Occipital lobe (tissue), 3 donors: ENCODE measurements at places on chromosomes 6 and 20.

- DNase-seq: no peak
Observed at GRCh38 chr6:35419417-35419816, 32.7 kb upstream of the FANCE start.

- DNase-seq: no peak
Observed at GRCh38 chr6:169899481-169900145, 148.2 kb downstream of the ERMARD start.

GRCh38 chr6:149046822-149047246 lies 270.7 kb upstream of the TAB2 start:
- DNase-seq: no peak

GRCh38 chr20:62183426-62184142 lies 756 bp downstream of the MTG2 start:
- no peak for DNase-seq

DNA sequence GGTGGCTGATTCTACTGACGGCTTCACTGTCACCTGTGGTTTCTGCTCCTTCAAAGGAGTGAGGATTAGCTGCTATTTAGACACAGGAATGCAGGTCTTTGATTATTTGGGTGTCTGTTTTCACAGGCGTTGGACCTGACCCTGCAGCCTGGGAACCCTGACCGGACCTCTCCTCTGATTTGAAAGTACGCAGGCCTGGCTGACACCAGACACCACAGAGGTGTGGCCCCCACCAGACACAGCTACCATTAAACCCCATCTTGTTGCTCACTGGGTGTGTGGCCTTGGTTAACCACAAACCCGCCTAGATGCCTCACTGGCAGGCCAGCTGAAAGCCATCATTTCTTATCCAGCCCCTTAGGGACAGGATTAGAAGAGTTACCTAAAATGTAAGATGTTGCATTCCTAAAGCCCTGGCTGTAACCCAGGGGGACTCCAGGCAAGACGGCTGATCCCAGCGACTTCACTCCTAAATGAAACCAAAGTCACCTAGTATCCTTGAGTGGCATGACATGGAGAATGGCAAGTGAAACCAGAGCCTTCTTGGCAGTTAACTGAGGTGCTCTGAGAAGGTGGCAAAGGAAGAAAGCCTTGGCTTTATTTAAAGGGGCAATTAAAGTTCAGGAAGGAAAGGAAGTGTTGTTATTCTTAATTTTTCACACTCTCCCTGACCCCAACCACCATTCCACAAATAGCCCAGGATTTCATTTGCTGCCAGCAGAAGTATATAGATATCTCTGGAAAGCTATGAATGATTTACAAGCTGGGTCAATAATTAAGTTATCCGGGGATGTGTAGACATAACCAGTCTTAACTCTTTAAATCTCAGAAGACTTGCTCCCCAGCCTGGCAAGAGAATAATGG lies 169.9 kb downstream of the QRSL1 start:
- no peak for DNase-seq

GRCh38 chr6:167704396-167704901 lies 122.3 kb upstream of the AFDN start:
- DNase-seq: no peak

- DNase-seq: no peak
Observed at GRCh38 chr6:76465410-76465809, 392.9 kb upstream of the IMPG1 start.

DNA sequence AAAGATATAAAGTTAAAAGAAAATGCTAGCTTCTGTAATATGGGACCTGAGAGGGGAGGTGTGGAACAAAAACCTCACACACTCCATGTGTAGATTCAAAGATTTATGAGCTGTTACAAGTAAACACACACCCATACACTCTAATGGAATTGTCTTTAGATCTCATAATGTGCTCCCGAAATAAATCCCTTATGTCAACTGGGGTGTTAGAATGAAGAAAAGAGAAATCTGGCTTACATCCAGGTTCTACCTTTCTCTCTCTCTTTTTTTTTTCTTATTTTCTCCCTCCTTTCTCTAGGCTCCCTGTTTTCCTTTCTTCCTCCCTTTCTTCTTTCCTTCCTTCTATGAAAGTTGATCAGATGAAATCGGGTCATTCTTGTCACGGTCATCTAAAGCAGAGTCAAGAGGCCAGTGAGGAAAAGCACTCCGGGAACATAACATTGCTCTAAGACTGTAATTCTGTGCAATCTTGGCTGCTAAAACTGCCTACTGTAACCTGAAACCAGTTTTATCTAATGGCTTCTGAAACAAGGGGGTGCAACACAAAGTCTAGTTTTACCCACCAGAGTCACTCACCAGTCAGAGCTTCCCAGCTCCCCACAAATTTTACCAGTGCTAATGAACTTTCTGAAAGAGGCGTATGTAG lies 68.3 kb upstream of the BTBD3 start:
- no peak for DNase-seq

DNA sequence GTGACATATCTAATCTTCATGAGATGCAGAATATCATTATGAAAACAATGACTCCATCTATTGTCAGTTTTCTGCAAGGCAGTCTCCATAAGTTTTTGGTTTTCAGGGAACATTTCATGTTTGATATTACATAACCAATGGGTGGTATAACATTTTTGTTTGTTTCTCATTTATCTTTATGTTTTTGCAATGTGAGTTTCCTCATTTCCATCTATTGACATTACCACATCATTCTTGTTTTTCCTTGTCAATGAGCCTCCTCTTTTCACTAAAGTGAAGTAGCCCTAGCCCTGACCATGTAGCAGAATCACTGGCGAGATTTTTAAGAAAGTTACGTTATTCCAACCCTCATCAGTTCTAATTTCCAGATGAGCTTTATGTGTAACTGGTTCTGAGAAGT lies 4.4 kb downstream of the EFHC1 start:
- no peak for DNase-seq

DNA sequence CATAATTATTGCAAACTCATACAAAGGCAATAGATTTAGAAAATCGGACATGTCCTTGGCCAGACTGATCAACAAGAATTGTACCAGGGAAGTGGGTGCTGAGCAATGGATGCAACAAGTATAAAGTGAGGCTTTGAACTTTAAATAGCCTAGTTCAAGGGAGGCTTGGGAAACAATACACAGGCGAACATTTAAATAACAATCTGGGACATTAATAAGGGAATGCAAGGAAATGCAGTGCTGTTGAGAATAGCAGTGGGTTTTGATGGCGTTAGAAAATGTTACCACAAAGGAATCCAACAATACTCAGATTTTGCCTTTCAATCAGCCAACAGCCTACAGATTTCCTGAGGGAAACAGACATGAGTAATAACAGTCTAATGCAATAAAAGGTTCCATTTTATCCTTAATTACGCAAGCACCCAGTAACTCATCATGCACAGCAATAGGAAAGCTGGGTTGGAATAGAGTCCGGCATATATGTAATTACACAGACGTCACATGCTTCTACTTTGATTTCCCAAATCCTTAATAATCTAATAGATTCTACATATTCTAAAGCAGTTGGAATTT lies 134.6 kb downstream of the PHACTR1 start:
- no peak for DNase-seq

DNA sequence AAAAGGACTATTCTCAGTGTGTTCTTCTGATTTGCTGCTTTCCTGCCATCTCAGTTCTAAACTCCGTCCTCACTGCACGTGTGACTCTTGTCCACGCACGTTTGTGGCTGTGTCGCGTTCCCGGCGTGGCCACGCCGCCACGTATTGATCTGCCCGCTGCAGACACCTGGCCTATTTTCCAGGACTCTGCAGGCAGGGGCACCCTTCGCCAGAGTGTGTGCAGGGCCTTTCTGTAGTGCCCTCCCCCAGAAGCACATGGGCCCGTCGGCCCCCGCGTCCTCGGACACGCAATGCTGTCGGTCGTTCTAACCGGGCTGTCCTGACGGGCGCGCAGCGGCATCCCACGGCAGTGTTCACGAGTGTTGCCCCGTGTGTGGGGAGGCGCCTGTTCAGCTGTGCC lies 87.6 kb downstream of the YTHDF1 start:
- no peak for DNase-seq
